CD4-positive, alpha-beta T cell treated with Interferon alpha-2 for 1 hour (primary cell): ENCODE measurements at places on chromosomes 2 and 18.

DNA sequence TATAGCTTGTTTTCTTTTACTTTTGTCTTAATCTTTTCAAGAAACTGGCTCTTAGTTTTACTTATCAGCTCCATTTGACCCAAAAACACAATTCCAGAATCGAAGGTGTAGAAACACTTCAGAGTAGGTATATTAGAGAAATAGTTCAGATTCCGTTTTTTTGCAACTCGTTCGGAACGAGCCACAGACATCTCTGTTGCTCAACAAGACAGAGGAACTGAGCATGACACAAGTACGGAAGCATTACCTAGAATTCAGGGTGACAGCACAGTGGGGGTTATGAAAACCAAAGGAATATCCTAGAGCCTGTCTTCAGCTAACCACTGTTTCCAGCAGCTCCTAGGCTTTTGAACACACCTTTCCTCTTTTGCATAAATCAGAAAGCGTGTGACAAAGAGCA lies 5.0 kb downstream of the HRH4 start:
- no peak for DNase-seq

- no peak for DNase-seq
Observed at GRCh38 chr2:126850940-126851339, 47.8 kb upstream of the TEX51 start.

GRCh38 chr2:16828044-16828827 lies 162.6 kb upstream of the CYRIA start:
- DNase-seq = no peak

DNA sequence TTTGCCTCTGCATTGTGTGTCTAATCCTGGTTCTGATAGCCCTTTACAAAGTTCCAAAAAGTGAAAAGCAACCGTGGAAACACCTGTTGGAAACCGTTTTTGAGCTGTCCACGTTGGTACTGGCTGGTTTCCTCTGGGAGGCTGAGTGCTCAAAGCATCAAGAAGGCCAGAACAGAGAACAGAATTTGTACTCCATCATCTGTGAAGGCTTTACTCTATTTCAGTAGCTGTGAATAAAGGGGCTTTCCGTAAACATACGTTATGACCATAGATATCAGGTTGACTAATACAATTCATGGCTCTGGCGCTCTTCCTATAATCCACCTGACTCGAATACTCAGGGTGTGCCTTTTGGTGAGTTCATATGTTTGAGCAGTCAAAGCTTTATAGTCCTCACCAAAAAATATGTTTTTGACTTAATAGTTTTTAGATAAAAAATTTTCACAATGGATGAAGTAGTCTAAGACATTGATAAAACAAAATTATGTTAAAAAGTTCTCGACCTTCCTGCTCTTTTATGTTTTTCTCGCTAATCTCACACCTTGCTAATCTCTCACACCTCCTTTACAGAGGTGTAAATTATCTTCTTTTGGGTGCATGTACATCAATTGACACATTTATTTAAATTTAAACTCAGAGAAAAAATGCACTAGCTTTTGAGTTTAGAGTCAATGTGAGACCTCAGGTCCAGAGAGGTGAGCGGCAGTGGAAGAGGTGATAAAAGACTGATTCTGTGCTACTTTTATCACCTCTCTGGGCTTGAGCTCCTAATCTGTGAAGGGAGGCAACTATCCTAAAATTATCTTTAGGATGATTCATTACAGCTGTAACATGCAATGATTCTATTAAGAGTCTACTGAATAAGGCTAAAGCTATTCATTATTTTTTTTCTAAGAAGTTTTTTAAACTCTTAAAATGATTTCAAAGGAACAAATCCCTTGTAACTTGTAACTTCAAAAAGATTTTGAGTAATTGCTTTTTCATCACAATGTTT lies 65.3 kb downstream of the CXCR4 start:
- peak; percentile 68 for DNase-seq

DNA sequence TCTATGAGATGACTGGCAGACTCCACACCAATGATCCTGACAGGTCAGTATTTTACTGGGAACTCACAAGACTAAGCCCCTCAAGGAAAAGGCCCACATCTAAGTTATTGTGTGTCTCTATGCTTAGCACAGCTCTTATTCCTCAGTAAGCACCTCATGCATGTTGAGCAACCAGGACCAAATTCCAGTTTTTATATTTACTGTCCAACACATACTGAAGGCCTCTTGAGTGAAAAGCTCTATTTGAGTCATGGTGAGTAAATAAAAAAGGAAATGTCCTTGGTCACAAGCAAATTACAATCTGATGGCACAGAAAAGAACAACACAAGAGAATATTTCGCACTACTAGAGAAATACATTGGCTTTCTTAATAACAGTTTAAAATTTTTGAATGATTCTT lies 87.9 kb upstream of the ETAA1 start:
- DNase-seq = no peak

- DNase-seq = no peak
Observed at GRCh38 chr2:163248376-163249253, 410.0 kb upstream of the KCNH7 start.

DNA sequence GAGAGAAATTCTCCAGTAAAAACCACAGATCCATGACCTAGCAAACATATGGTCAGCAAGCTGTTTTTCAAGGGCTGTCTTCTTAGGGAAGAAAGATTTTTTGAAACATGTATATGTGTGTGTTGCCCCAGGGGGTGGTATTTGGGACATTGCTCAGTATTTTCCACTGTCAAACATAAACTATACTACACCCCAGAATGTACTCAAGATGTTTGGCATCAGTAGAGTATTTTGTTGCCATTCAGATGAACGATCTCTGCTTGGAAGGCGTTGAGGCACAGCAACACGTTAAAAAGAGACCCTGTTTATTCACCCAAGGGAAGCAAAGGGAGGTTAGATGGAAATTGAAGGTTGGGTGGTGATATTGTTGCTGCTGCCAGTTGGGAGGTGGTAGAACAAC lies 30.0 kb downstream of the EEF1B2 start:
- no peak for DNase-seq

- no peak for DNase-seq
Observed at GRCh38 chr18:42513441-42513840, 558.4 kb downstream of the PIK3C3 start.

DNA sequence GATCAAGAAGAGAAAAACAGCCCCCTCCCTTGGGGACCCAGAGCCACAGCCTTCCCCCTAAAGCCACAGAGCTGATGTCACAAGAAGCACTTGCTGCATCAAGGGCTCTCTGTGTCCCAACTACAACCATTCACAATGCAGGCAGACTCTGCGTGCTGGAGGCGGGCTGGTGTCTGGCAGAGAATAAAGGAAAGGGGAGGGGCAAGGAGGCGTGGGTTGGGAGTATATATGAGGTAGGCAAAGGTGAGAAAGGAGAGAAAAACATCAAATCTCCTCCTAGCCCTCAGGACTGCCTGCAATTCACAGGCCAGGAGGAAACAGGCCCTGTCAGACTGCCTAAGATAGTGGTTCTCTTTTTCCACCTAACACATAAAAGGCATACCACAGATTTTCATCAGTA lies 48.8 kb upstream of the IHH start:
- peak; percentile 28 for DNase-seq

- no peak for DNase-seq
Observed at GRCh38 chr2:212408524-212408923, 130.1 kb downstream of the ERBB4 start.

- DNase-seq = no peak
Observed at GRCh38 chr2:231795525-231796327, 9.5 kb downstream of the COPS7B start.

GRCh38 chr2:226796012-226796839 lies 3.4 kb downstream of the IRS1 start:
- no peak for DNase-seq

DNA sequence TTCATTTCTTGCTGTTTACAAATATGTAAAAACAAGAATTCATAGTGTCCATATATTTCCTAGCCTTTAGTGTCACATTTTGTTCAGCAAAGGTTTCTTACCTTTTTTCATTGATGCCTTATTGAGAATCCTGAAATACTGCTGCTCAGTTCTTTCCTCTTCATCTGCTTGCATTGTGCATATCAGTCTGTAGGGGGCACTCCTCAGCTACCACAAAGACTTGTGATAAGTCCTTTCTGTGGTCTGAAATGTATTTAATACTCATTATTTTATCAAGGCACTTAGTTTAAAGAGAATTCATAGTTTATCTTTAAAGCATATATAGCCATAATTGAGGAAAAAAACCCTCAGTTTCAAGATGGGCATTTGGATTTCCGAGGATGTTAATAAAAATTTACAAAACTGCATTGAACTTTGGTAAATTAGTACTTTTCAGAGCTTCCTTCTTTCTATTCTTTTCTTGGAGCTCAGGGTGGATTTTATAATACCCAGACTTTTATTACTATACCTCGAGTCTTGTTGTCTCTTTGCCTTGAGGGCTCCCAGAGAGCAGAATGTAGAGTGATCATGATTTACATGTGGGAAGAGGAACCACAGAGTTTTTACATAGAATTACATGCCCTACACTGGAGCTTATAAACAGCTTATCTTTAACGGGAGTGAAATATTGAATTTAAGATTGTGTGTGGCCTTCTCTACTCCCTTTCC lies 570.1 kb downstream of the PLCL1 start:
- DNase-seq = no peak

GRCh38 chr2:189483571-189483970 lies 42.3 kb downstream of the WDR75 start:
- DNase-seq = no peak

- DNase-seq = no peak
Observed at GRCh38 chr2:104945866-104946265, 92.0 kb downstream of the POU3F3 start.

DNA sequence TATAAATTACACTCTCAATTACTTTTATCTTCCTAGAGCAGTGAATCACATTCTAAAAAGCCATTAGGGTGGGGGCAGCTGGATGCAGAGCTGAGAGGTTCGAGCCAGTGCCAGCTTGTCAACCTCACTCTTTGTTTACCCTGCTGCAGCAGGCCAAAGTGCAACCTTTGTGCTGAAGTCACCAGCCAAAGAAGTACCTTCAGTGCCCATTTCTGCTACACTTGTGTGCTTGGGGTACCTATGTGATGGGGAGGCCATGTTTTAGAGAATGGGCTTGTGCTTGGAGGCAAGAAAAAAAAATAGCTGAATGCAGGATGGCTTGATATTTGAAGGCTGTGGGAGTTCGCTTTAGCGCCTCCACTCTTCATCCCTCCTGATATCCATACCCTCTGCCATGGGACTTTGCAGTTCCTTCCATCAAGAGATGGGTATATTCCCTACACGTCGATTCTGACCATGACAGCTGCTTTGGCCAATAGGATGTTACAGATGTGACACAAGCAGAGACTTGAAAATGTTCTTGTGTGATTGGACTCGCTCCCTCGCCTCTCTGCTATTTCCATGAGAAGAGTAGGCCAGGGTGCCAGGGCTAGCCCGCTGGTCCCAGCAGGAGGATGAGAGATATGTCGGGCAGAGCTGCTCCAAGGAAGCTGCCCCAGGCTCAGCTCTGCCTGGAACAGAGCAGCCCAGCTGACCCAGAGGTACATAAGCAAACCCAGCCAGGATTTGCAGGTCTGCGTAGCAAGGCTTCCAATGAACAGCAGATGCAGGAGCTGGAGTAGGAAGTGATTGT lies 12.7 kb upstream of the FZD5 start:
- no peak for DNase-seq

DNA sequence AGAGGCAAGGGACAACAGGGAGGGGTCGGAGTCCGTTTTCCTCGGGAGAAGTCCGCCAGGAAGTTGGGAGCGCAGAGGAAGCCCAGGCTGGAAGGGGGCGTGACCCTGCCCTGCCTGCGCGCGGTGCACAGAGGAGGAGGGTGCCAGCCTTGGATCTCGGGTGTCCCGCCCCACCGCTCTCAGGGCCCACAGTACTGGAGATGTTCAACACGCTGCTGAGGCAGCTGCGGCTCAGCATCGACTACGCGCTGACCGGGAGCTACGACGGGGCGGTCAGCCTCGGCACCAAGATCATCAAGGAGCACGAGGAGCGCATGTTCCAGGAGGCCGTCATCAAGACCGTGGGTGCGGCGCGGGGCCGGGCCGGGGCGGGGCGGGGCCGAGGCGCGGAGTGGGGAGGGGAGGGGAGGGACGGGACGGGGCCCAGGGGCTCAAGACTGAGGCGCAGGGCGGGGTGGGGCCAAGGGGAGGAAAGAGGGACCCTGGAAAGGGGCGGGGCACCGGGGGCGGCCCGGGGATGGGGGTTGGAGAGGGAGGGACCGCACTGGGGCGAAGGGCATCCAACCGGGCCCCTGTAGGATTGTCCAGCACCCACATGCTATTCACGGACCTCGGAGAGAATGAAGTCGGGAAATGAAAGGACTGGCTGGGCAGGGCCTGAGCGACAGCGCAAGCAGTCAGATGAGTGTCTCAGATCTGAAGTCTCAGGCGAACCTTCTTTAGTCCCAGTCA lies 36.6 kb downstream of the POMC start:
- no peak for DNase-seq

DNA sequence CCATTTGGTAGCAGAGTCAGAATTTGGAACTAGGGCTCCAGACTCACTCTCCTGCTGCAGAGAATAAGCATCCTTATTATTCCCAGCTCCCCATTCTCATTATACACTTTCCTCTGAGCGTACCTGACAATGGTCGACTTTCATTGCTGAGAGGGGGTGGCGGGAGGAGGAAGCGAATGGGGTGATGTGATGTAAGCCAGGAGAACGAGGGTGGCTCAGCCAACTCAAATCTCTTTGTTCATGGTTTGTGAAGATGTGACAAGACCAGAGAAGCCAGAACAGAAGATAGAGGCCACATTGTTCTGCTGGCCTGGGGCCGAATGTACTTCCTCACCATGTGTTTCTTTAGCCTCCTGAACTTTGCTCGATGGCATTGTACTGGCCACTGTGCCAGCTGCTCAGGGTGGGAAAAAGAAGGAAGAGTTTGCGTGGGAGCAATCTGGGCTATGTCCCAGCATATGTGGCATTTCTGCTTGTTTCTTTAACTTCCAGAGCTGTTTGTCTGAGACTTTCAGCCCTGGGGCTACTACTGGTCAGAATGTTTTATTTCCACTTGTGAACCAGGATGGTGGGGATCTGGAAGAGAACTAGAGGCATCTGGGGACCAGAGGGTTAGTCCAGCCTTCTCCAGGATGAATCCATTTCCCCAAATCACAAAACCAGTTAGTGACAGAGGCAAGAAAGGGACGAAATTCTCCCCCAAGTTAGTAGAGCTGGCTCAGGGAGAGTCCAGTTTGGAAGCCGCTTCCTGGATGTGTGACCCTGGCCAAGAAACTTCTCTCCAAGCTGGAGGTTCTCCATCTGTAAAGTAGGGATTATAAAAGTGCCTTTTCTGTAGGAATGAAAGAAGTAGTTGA lies 62.6 kb downstream of the MOGAT1 start:
- no peak for DNase-seq

DNA sequence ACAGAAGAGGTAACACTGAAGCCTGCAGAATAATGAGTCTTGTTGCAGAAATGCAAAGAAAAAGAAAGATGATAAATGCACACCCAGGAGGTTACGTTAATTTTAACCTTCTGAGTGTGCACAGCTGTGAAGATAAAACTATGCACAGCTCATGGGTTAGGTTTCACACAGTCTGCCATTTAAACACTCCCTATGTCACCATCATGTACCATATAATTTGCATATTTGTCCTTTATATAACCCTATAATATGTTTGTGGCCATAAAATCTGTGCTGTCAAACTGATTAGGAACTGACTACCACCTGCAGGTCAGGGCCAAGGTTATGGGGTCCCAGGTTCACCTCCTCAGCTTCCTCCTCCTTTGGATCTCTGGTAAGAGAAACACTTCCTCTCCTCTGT lies 205.5 kb downstream of the RPIA start:
- no peak for DNase-seq
